Thoracic aorta (tissue), 2 donors: ENCODE measurements at places on chromosomes 5 and 9.

GRCh38 chr5:176862330-176862995 lies 36.7 kb downstream of the HK3 start:
- H3K36me3 ChIP-seq, result no peaks in the 10 kb centered on the region
- H3K4me1 ChIP-seq, result no peaks in the 10 kb centered on the region

GRCh38 chr5:7941692-7942091 lies 72.7 kb downstream of the MTRR start:
- H3K4me3 ChIP-seq, result no peak overlapping the region
- no peak overlapping the region for H3K27ac ChIP-seq
- no peak for DNase-seq
- H3K27me3 ChIP-seq, result no peaks in the 10 kb centered on the region
- no peaks in the 10 kb centered on the region for H3K4me1 ChIP-seq

DNA sequence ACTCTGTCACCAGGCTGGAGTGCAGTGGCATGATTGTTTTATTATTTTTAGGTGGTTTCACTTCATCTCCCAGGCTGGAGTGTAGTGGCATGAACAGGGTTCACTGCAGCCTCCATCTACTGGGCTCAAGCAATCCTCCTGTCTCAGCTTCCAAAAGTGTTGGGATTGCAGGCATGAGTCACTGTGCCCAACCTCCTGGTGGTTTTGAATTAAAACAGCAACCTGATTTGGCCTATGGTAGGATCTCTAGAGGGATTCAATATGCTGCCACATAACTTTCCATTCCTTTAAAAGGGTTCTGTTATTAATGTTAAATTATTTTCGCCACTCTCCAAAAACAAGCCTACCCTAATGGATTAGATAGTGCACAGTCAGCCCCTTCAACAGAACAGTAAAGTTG lies 9.9 kb upstream of the HSPA4 start:
- no peaks in the 10 kb centered on the region for H3K36me3 ChIP-seq

DNA sequence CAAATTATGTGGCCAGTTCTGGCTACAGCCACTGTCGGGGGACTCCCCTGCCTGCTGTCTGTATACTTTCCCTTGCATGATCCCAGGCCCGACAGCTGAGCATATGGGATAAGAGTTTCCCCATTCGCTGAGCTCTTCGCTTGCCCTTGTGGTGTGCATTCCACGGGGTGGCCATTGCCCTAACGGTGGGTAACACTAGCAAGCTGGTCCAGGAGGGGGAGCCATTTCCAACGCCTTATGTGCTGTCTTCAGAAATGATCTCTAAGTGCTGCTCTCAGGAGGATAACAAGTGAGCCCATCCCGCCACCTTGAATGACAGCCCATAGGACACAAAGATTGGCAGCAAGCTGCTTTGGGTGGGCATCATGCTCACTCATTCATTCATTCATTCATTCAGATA lies 190.9 kb downstream of the FSTL4 start:
- no peaks in the 10 kb centered on the region for H3K4me1 ChIP-seq
- DNase-seq, result no peak
- no peaks in the 10 kb centered on the region for H3K36me3 ChIP-seq
- no peaks in the 10 kb centered on the region for H3K27me3 ChIP-seq
- no peak overlapping the region for H3K27ac ChIP-seq

GRCh38 chr9:136044207-136044970 lies 50.7 kb downstream of the NACC2 start:
- H3K4me3 ChIP-seq, result no peak overlapping the region
- H3K27me3 ChIP-seq, result no peaks in the 10 kb centered on the region
- H3K27ac ChIP-seq, result no peak overlapping the region
- no peak for DNase-seq
- H3K36me3 ChIP-seq, result peaks cover 18% of the 10 kb centered on the region

GRCh38 chr5:170542691-170543293 lies 39.0 kb downstream of the KCNIP1 start:
- H3K4me1 ChIP-seq, result no peaks in the 10 kb centered on the region
- no peak overlapping the region for H3K27ac ChIP-seq
- no peak overlapping the region for H3K4me3 ChIP-seq
- DNase-seq, result no peak
- no peaks in the 10 kb centered on the region for H3K27me3 ChIP-seq

DNA sequence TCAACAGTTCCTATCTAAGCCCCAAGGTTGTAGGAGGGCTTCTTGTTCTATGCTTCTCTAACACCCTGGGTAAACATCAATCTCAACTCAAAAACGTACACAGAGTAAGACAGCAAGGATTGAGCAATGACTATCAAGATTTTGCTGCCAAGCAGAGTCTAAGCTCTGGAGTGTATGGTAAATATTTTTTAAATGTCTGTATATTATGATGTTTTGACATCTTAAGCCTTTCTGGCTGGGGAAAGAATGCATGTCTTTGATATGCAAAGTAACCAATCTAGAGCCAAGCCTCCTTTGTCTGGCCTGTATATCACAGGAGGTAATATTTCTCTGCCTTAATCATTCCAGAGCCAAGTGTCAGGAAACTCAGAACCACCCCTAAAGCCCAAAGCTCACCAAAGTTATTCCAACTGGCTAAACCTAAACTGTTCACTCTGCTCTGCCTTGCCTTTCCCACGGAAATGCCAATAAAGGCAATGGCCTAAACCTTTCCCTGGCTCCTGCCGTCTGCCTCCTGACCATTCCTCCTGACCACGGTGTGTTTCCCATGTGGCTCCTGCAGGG lies 45.2 kb downstream of the YIPF5 start:
- DNase-seq, result no peak
- H3K27me3 ChIP-seq, result no peaks in the 10 kb centered on the region
- no peaks in the 10 kb centered on the region for H3K4me1 ChIP-seq
- no peak overlapping the region for H3K27ac ChIP-seq

DNA sequence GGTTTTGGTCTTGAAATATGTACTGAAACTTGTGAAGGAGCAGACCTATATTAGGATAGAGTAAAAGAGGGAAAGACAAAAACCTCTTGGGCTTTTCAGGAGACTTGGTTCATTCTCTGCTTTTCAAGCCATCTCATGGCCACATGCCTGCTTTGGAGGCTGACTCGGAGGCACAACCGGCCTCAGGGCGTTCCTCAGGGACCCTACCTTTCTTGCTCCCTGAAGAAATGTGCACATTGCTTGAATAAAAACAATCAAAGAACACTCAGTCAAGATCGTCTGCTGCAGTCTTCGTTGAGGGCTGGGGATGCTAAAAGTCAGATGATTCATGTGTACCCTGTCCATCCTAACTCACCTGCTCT lies 994 bp downstream of the IRGM start:
- no peaks in the 10 kb centered on the region for H3K27me3 ChIP-seq
- DNase-seq, result no peak
- no peaks in the 10 kb centered on the region for H3K4me1 ChIP-seq
- H3K36me3 ChIP-seq, result no peaks in the 10 kb centered on the region

- no peak for DNase-seq
- H3K36me3 ChIP-seq, result no peaks in the 10 kb centered on the region
- H3K4me3 ChIP-seq, result no peak overlapping the region
- no peak overlapping the region for H3K27ac ChIP-seq
Observed at GRCh38 chr9:133981589-133981957, 10.6 kb downstream of the VAV2 start.

- no peak for DNase-seq
- no peak overlapping the region for H3K4me3 ChIP-seq
- no peaks in the 10 kb centered on the region for H3K27me3 ChIP-seq
- no peaks in the 10 kb centered on the region for H3K36me3 ChIP-seq
- H3K27ac ChIP-seq, result peak overlapping the region; percentile 22
- peaks cover 18% of the 10 kb centered on the region for H3K4me1 ChIP-seq
Observed at GRCh38 chr5:140131967-140132409, 6.3 kb downstream of the IGIP start.

- peak overlapping the region; percentile 34 for H3K4me3 ChIP-seq
- no peak for DNase-seq
- no peaks in the 10 kb centered on the region for H3K27me3 ChIP-seq
- H3K27ac ChIP-seq, result no peak overlapping the region
- peaks cover 12% of the 10 kb centered on the region for H3K36me3 ChIP-seq
Observed at GRCh38 chr5:163509291-163509951, 4.0 kb downstream of the MAT2B start.

DNA sequence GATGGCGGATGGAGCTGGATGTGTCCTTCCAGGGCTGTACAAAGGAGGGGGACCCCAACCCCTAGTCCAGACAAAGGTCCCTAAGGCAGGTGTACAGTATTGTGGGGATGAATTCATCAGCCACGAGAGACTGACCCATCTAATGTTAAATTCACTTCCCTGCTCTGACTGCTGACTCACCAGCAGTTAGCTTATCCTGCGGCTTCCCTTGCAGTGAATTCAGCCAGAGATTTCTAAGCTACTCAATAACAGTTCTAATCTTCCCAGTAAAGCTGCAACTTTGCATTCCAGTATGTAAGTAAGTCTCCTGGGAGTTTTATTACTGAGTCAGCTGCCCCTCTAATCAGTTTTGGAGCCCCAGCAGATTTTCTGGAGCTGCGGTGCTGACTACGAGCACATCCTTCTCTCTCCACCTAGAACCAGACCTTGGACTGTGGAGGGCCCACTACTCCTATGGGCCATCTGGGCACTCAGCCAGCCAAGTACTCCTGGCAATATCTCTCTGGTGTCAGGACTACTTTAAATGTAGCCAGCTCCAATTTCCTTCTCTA lies 16.1 kb downstream of the B4GALT1 start:
- H3K36me3 ChIP-seq, result no peaks in the 10 kb centered on the region
- H3K27me3 ChIP-seq, result no peaks in the 10 kb centered on the region
- peak overlapping the region; percentile 77 for H3K27ac ChIP-seq
- H3K4me3 ChIP-seq, result peak overlapping the region; percentile 4
- no peak for DNase-seq

DNA sequence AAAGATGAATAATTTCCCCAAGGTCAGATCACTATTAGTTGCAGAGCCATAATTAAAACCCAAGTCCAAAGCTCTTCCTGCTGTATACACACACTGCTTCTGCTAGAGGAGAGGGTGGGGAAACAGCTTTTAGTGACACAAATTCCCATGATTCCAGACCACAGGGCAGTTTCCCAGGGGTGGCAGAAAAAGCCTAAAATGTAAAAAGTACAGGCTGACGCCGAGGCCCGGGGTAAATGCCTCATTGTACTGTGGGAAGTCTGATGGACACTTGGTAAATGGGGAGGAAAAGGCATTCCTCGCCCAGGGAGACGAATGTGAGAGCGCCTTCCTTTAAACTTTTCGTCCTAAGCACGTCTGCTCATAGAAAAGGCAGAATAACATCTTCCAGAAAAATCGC lies 65.7 kb downstream of the DENND1A start:
- H3K4me1 ChIP-seq, result peaks cover 18% of the 10 kb centered on the region
- H3K36me3 ChIP-seq, result no peaks in the 10 kb centered on the region
- no peaks in the 10 kb centered on the region for H3K27me3 ChIP-seq
- no peak overlapping the region for H3K4me3 ChIP-seq

- H3K4me1 ChIP-seq, result no peaks in the 10 kb centered on the region
- DNase-seq, result no peak
- H3K36me3 ChIP-seq, result no peaks in the 10 kb centered on the region
- no peak overlapping the region for H3K4me3 ChIP-seq
- H3K27me3 ChIP-seq, result no peaks in the 10 kb centered on the region
- H3K27ac ChIP-seq, result no peak overlapping the region
Observed at GRCh38 chr5:158436271-158437065, 577.5 kb upstream of the CLINT1 start.

- H3K27me3 ChIP-seq, result no peaks in the 10 kb centered on the region
- H3K36me3 ChIP-seq, result peaks cover 12% of the 10 kb centered on the region
- peaks cover 32% of the 10 kb centered on the region for H3K4me1 ChIP-seq
- peak overlapping the region; percentile 89 for H3K27ac ChIP-seq
- no peak for DNase-seq
- peak overlapping the region; percentile 85 for H3K4me3 ChIP-seq
Observed at GRCh38 chr5:73564675-73565074, 764 bp downstream of the ANKRA2 start.

DNA sequence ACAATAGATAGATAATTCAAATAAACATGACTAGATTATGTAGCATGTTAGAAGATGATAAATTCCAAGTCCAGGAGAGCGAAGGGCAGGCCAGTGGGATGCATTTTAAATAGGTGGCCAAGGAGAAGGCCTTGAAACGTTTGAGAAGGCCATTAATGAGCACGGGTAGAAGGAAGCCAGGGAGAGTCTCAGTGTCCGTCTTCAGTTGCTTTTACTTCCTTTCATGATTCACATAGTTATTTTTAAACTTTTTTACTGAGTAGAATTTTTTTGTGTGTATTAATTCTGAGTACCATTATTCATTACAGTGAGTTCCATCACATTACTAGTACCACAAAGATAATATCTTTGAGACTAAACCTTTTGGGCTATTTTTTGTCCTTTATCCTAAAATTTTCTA lies 259.2 kb downstream of the ARRDC3 start:
- peak overlapping the region; percentile 18 for H3K27ac ChIP-seq
- H3K4me3 ChIP-seq, result no peak overlapping the region
- no peaks in the 10 kb centered on the region for H3K36me3 ChIP-seq
- no peaks in the 10 kb centered on the region for H3K27me3 ChIP-seq
- H3K4me1 ChIP-seq, result peaks cover 46% of the 10 kb centered on the region

DNA sequence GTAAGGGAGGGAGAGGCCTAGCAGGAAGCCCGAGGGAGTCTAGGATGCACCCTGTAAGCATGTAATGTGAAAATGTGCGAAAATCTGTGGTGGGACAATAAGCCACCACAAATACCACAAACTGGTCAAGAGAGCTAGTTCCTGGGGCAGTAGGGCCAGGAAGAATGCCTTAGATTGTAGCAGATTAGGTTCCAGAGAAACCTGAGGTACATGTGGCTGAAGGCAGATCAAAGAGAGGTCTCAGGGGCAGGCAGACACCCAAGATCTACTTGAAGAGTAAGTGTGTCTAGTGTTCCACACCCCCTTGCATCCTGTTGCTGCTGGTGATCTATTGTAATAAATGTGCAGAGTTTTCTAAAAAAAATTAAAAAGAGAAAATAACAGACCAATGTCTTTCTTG lies 1677.3 kb upstream of the CDH6 start:
- no peaks in the 10 kb centered on the region for H3K36me3 ChIP-seq
- no peaks in the 10 kb centered on the region for H3K4me1 ChIP-seq
- H3K4me3 ChIP-seq, result no peak overlapping the region
- DNase-seq, result no peak
- no peak overlapping the region for H3K27ac ChIP-seq

- H3K4me1 ChIP-seq, result no peaks in the 10 kb centered on the region
- no peak overlapping the region for H3K27ac ChIP-seq
- no peak for DNase-seq
Observed at GRCh38 chr5:136674178-136674577, 308.8 kb upstream of the TRPC7 start.

DNA sequence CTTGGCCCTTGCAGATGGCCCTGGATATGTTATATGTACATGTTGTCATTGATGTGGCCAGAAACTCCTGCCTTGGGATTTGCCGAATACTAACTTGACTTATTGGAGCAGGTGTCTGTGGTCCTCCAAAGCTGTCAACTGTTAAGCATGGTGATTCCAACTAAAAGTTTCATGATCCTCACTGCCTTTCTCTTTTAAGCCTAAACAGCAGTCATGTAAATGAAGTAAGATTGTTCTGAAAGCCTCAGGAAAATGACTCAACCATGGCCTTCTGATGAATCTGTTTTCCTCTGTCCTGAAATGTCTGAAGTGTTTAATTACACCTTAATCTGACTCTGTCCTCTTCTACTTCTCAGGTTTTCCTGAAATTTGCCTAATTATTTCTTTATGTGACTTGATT lies 245.0 kb downstream of the FAM114A2 start:
- DNase-seq, result no peak
- peaks cover 8% of the 10 kb centered on the region for H3K4me1 ChIP-seq
- H3K36me3 ChIP-seq, result no peaks in the 10 kb centered on the region
- no peak overlapping the region for H3K4me3 ChIP-seq
- no peak overlapping the region for H3K27ac ChIP-seq
